ENCODE measurements at places on chromosomes 5 and 9.

DNA sequence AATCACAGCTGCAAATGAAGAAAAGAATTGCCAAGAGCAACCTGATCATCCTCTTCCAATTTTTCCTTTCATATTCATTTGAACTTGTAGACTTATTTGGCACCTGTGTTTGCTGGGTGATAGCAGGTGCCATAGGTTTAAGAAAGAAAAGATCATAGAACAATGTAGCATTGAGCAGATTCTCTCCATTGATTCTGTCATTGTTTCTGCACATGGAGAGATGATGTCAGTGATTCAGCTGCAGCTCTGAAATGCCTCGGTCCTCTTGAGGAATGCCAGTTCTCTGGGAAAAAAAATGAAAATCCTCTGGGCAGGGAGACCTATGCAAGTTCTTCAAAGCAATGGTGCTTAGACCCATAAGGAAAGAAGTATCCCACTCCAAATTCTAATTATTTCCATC, 418.1 kb upstream of the KLF4 start:
- DNase-seq: no peak

GRCh38 chr5:39570403-39571027, 145.7 kb upstream of the DAB2 start:
- no peak for DNase-seq

GRCh38 chr5:139796061-139796806, 626 bp downstream of the PSD2 start:
- no peak for DNase-seq

GRCh38 chr5:100456615-100457014, 78.6 kb upstream of the FAM174A start:
- DNase-seq: no peak

GRCh38 chr5:88683506-88684135, 199.4 kb downstream of the MEF2C start:
- no peak for DNase-seq

DNA sequence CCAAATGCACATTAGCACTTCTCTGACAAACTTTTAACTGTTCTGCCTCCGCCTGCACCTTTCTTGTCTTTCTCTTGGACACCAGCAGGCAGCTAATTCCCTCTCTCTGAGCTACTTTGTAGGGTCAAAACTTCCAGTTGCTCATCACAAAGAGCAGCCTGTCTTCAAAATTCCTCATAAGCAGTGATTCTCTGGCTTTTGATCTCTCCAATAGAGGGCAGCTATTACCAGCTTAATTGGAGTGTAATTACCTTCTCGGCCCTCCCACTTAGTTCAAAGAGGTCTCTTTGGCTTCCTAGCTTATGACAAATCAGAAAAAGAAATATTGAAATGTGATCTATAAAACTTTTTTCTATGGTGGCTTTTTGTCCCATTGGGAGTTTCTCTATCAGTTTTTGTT, 43.6 kb upstream of the RAD23B start:
- DNase-seq: no peak

DNA sequence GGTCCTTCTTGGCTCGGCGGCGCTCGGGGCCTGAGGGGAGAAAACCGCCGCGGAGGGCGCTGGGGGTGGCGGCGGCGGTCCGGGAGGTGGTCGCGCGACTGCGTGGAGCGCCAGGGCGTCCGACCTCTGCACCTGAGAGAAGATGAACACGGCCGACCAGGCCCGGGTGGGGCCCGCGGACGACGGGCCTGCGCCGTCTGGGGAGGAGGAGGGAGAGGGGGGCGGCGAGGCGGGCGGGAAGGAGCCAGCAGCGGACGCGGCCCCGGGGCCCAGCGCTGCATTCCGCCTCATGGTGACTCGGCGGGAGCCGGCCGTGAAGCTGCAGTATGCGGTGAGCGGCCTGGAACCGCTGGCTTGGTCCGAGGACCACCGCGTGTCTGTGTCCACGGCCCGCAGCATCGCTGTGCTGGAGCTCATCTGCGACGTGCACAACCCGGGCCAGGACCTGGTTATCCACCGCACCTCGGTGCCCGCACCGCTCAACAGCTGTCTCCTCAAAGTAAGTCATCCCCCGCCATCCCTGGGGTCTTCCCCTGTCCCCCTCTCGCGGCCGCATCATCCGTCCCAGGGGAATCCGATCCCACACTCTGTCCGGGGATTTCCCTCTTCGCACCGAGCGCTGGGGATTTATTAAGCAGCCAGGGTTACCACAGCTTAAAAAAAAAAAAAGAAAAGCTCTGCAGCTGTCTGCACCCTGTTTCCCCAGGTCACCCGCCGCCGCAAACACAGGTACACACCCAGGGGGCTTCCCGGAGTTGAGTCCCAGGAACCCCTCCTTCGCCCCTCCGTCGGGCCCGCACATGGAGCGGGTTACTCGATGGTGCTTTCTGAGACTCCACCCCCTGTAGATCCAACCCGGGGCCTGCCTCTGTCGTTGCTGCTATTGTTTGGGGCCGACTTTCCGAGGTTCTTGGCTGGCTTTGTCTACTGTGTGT, at the start of gene GTF3C4:
Gene GTF3C4 (plus strand): TSS at position 8 of the 935 bp plus-strand sequence. CDS start 135 bp downstream, at position 143.
- DNase-seq: peak; percentile 11

DNA sequence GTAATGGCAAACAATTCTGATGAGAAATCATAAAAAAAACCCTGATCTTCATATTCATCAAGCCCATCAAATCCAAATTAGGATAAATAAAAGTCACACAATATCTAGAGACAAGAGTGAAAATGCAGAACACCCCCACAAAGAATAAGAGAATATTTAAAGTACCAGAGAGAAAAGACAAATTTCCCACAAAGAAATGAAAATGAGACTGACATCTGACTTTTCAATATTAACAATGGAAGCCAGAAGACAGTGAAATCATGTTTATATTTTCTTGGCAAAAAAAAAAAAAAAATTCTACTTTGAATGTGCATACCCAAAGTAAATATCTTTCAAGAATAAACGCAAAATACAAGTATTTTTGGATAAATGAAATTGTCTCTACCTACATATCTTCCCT, 28.9 kb upstream of the COL5A1 start:
- no peak for DNase-seq

DNA sequence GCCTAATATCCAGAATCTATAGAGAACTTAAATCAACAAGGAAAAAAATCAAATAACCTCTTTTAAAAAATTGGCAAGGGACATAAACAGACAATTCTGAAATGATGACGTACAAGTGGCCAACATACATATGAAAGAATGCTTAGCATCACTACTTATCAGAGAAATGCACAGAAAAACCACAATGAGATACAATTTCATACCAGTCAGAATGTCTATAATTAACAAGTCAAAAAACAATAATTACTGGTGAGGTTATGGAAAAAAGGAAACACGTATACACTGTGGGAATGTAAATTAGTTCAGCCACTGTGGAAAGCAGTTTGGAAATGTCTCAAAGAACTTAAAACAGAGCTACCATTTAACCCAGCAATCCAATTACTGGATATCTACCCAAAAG, 1192.0 kb downstream of the CDH12 start:
- DNase-seq: no peak

DNA sequence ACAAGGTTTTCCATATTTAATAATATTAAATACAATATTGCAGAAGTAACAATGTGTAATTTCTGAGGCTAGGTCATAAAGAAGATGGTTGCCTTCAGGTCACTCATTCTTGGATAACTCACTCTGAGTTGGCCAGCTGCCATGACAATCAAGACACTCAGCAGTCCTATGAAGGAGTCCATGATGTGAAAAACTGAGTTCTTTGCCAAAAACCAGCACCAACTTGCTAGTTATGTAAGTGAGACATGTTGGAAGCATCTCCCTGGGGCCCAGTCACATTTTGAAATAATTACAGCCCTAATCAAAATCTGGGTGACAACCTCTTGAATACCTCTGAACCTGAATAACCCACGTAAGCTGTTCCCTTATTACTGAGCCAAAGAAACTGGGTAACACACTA, 453.2 kb downstream of the CDH18 start:
- no peak for DNase-seq

DNA sequence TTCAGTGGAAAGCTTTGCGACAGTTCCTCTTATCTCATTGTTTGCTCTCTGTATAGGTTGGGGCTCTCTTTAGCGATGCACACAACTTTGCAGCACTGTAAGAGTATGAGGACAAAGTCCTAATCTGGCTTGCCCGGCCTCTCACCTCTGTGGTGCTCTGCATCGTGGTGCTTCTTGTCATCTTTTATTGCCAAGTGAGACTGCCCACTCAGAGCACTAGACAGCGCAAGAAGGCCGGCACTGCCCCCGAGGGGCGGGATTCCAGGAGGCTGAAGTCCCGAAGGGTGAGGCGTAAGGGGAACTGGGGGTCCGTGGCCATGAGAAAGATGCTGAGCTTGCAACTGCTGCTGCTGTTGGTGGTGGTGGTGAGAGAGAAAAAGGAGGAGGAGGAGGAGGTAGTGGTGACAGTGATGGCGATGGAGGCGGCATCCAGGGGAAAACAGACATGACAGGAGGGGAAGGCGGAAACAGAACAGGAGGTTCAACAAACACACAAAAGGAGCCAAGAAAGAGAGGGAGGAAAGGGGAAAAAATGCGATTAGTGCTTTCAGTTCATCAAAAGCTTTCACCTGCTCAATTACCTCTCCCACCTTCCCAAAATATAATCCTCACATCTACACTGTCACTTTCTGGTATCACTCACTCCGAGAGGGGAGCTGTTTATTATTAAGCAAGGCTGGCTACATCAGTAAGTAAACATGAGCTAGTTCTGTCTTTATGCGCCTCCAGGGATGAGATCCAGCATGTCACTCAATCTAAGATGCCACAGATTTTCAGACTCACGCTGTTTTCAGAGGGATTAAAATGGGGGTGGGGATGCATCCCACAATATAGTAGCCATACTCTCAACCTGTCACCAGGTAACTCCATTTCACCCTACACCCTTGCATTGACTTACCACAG, 55.1 kb downstream of the TLE1 start:
- no peak for DNase-seq

- no peak for DNase-seq
Observed at GRCh38 chr5:74596927-74597326, 43.6 kb downstream of the ENC1 start.

DNA sequence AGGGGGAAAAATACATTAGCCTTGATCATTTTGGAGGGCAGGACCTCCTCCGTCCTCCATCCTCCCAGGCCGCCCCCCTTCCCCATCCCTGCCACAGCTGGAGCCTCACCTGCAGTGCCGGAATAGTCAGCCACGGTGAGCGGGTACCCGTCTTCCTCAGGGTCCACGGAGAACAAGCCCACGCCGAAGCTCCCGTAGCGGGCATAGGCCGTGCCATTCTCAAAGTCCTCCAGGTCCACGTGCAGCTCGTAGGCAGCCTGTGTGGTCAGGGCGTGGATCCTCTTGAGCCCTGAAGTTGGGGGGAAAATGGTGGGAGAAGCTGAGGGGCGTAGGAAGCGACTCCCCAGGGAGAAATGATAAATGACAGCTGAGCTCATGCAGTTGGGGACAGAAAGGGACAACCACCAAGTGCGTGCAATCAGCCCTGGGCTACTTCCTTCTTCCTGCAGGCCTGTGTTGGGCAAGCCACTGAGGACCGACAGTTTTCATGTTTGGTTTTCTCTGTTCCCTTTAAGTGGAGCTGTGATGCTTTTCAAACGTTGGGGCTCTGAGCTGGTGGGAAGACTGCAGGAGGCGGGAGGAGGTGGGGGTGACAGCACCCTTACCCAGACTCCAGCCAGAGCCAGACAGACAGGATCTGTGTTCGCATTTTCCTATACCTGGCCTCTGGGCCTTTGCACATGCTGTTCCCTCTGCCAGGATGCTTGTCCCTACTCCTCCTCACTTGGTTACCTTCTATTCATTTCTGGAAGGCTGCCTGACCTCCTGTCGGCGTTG, 8.7 kb upstream of the QRFP start:
- DNase-seq: no peak

DNA sequence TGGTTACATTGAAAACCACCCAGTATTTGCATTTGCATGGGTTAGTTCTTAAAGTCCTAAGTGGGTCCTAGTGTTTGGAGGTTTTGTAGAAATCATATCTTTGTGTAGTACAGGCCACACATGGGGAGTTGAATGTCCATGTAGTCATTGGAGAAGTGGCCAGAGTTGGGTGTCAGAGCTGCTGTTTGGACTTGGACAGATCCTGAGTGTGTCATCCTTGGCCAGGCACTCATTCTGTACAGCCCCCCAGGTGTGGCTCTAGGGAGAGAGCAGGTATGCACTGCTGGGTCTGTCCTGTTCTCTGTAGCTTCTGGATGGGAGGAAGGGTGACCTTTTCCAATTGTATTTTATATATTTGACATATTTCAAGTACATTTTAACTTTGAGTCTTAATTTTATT, 82.4 kb downstream of the IQGAP2 start:
- DNase-seq: no peak

- DNase-seq: peak; percentile 85
Observed at GRCh38 chr5:172114875-172115422, 73.1 kb downstream of the STK10 start.

DNA sequence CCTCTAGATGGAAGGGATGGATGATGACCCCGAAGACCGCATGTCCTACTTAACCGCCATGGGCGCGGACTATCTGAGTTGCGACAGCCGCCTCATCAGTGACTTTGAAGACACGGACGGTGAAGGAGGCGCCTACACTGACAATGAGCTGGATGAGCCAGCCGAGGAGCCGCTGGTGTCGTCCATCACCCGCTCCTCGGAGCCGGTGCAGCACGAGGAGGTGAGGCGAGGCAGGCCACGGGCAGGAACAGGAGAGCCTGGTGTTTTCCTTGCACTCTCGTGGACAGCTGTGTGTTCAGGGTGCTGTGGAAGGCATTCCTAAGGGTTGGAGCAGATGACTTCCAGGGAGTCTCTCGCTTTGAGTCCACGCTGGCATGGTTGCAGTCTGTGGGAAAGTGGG, 73.9 kb downstream of the TJP2 start:
- DNase-seq: no peak

DNA sequence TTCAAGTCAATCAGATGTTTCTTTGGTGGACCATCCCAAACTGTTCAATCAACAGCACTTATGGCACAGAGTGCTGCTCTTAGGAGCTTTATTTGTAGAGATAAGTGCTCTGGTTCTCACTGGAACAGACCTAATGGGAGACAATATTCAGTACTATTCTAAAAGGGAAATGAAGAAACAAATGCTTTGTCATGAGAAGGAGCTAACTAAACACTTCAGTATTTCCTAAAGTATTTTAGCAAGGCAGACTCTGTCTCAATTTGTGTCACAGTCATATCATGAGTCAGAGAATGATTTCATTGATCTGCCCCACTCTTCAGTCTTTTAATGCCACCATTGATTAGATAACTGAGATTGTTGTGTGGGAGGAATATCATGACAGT, 175.3 kb downstream of the SLF1 start:
- DNase-seq: no peak

- no peak for DNase-seq
Observed at GRCh38 chr9:89871871-89872331, 267.1 kb downstream of the GADD45G start.

- no peak for DNase-seq
Observed at GRCh38 chr9:136629001-136629878, 33.5 kb upstream of the EGFL7 start.

- no peak for DNase-seq
Observed at GRCh38 chr5:88677943-88678769, 204.8 kb downstream of the MEF2C start.

- DNase-seq: no peak
Observed at GRCh38 chr9:33939924-33940874, 108.5 kb downstream of the UBAP2 start.

GRCh38 chr9:87569518-87569917, 71.9 kb downstream of the DAPK1 start:
- no peak for DNase-seq

- no peak for DNase-seq
Observed at GRCh38 chr9:69623276-69623675, 48.9 kb downstream of the APBA1 start.
